ENCODE measurements at places on chromosomes 13 and 19.

DNA sequence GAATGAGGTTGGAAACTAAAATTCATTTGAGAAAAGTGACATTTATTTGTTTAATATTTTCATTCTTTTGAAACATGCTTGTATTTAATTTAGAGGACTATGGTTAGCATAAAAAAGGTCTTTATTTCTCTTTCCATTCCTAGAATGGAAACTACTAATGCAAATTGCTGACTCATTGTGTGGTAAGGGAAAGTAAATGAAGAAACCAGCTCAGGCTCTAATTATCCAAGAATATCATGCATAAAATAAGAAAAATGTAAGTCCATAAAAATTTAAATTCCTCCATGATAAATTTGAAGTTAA is 777.0 kb upstream of the SLITRK1 start:
- H3K27ac ChIP-seq: no peak overlapping the region
- H3K36me3 ChIP-seq: no peaks in the 10 kb centered on the region
- no peaks in the 10 kb centered on the region for H3K4me1 ChIP-seq
- H3K4me3 ChIP-seq: no peak overlapping the region
- no peak for DNase-seq

DNA sequence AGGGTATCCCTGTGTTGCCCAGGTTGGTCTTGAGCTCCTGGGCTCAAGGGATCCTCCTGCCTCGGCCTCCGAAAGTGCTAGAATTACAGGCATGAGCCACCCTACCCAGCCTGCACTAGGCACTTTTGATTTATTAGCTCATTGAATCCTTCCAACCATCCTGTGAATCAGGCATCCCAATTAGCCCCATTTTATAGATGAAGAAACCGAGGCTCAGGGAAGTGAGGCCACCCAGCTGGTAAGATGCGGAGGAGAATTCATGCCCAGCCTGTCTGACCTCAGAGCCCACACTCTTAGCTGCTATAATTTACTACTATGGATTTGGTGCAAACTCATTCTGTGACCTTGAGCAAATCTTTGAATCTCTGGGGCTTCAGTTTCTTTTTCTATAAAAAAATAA is 17.8 kb upstream of the CACNG8 start:
- no peaks in the 10 kb centered on the region for H3K27me3 ChIP-seq
- no peak overlapping the region for H3K27ac ChIP-seq
- no peak for DNase-seq
- H3K36me3 ChIP-seq: no peaks in the 10 kb centered on the region
- H3K4me3 ChIP-seq: no peak overlapping the region

GRCh38 chr13:110640591-110641029 is 25.3 kb downstream of the NAXD start:
- no peaks in the 10 kb centered on the region for H3K4me1 ChIP-seq
- H3K36me3 ChIP-seq: peaks cover 24% of the 10 kb centered on the region
- DNase-seq: no peak
- no peak overlapping the region for H3K27ac ChIP-seq
- no peak overlapping the region for H3K4me3 ChIP-seq

GRCh38 chr13:32468502-32469142 is 40.7 kb upstream of the N4BP2L1 start:
- no peak for DNase-seq
- no peak overlapping the region for H3K4me3 ChIP-seq
- no peaks in the 10 kb centered on the region for H3K36me3 ChIP-seq

- H3K4me1 ChIP-seq: no peaks in the 10 kb centered on the region
- no peak for DNase-seq
- no peaks in the 10 kb centered on the region for H3K27me3 ChIP-seq
Measured at GRCh38 chr19:4103080-4103433, 20.9 kb downstream of the MAP2K2 start.

GRCh38 chr13:79312340-79312855 is 93.7 kb downstream of the RBM26 start:
- peaks cover 11% of the 10 kb centered on the region for H3K4me1 ChIP-seq
- no peak overlapping the region for H3K27ac ChIP-seq
- no peaks in the 10 kb centered on the region for H3K27me3 ChIP-seq
- no peak overlapping the region for H3K4me3 ChIP-seq

GRCh38 chr19:54674021-54674617 is 11.3 kb downstream of the LILRB4 start:
- H3K4me1 ChIP-seq: no peaks in the 10 kb centered on the region
- DNase-seq: peak; percentile 22
- H3K27ac ChIP-seq: no peak overlapping the region
- H3K4me3 ChIP-seq: no peak overlapping the region
- no peaks in the 10 kb centered on the region for H3K36me3 ChIP-seq
